Activated CD4-positive, alpha-beta T cell treated with anti-CD3 and anti-CD28 coated beads for 36 hours (primary cell): ENCODE measurements at places on chromosomes 13 and 19.

DNA sequence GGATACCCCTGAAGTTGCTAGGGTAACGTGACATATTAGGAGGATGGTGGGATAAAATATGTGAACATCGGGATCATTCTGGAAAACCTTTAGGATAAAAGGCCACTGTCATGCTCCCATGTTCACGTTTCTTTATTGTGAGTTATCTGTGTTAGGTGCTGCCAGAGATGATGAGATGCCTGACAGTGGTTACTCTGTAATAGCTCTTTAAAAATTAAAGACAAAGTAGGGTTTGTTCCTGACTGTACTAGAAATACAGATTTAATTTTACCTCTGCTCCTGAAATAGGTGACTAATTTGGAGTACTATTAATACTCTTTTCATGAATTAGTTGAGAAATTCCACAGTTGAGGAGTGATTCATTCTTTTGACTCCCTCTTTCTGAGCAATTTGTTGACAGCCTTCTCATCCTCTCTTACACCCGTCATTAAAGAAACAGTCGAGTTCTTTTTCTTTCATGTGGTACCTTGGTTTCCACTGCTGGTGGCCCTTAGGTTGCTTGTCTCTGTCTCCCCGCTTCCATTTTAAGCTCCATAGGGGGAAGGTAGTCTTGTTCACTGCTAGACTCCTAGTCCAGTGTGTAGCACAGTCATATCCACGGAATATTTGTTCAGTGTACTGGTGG, 28.4 kb downstream of the SAE1 start:
- DNase-seq, result peak; percentile 60

GRCh38 chr19:1811942-1812425, at the start of gene ATP8B3:
Gene ATP8B3 (minus strand): TSS chr19:1812276. CDS start chr19:1811736, 540 bp downstream.
- DNase-seq, result no peak

- no peak for DNase-seq
Measured at GRCh38 chr13:106230450-106230849, 305.0 kb downstream of the EFNB2 start.

DNA sequence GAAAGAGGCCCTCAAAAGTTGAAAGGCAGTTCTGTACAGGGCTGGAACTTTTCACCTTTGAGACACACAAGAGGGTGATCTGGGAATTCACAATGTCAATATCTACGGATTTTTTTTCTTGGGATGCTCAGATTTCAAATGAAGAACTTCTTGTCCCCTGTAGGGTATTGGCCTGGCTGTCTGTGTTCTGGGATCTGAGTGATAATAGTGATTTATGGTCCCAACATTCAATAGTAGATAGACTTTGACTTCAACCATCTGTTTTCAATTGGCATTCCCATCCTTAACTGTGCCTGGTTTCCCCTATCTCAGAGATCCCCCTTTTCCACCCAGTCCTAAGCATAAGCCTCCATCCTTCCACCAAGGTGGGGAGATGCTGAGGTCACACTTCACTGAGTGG, 274.1 kb downstream of the COG6 start:
- no peak for DNase-seq

DNA sequence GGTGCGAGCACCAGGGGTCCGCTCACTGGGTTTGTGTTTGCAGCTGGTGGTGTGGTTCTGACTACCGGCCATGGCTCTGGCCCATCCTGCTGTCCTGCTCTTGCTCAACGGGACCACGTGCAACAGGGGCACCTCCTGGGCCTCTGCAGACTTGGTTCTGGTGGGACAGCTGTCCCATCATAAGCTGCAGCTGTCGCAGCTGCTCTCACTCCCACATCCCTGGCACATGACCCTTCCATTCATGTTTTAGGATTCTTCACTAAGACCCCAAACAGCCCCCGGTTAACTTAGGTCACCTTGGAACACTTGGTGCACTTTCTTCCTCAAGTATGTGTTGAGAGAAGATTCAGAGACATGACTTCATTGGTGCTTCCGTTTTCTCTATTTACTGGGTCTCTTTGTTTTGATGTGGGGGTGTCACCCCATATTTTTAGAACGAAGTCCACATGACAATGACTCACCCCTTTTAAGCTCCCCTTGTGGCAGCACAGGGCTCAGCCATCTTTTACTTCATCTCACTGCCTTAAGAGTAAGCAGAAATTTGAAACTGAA, 68.4 kb upstream of the ARHGEF7 start:
- DNase-seq, result no peak

- peak; percentile 77 for DNase-seq
Measured at GRCh38 chr19:18119717-18120105, 22.1 kb downstream of the MAST3 start.

DNA sequence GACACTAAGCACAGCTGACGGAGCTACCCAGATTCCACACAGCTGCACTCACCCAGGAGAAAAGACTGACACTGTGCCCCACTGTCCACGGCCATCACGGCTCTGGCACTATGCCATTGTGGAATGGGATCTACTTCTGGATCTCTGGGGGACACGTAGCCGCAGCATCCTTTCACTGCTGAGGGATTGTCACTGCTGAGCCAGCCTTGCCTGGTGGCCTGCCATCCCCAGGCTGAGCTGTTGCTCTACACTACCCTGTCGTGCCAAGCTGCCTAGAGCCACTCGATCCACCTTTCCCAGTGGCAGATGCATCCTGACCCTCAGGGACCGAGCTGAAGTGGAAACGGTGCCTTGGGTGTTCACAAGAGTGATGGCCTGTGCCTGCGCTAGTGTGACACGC, 5.0 kb upstream of the LILRB5 start:
- no peak for DNase-seq

- peak; percentile 68 for DNase-seq
Measured at GRCh38 chr13:38872693-38873092, 117.9 kb downstream of the STOML3 start.

- no peak for DNase-seq
Measured at GRCh38 chr19:36918090-36918489, 2.0 kb downstream of the ZNF568 start.

DNA sequence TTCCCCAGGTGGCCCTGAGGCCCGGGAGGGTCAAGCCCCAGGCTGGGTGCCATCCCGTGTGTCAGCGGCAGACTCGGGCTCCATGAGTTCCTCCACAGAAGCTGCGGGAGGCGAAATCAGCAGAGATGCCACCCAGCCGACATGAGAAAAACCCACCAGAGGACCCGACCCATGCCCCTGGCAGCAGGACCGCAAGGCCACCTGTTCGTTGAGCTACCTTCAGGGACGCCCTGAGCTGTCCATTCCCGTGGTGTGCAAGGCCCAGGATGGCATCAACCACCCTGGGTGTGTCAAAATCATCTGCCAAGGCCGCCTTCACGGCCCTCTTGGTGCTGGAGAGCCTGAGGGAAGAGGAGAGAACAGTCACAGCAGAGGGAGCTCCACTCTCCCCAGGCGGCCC, 30.4 kb downstream of the NAXD start:
- no peak for DNase-seq

DNA sequence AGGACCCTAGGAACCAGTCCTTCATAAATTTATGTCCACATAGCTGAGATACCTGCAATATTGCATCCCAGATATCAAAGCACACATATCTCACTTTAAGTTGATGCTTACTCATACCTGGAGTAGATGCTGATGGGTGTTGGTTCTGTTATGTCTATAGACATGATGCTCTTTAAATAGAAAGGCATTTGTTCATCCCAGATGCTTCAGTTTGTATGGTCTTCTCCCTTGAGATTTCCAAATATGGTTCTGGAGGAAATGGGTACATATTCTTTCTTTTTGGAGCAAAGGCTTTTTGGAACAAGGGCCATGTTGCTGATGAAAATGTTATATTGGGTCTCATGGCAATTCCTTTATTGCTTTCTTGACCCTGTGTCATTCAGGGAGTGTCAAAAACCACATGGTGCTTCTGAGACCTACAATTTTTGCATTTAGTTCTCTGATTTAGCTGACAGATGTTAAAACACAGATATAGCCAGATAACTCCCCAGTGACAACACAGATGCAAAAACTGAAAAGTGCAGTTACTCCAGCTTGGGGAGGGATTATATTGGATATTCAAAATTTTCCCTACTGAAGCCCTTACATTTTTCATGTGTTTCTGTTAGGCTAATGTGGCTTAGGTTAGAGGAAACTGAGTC, 211.4 kb downstream of the KCNRG start:
- no peak for DNase-seq

- DNase-seq, result peak; percentile 39
Measured at GRCh38 chr19:18593367-18594095, 4.9 kb downstream of the REX1BD start.

GRCh38 chr19:39942366-39942730, 7.9 kb upstream of the FCGBP start:
- DNase-seq, result no peak

GRCh38 chr19:45645631-45646344, 6.6 kb upstream of the EML2 start:
- DNase-seq, result peak; percentile 90

DNA sequence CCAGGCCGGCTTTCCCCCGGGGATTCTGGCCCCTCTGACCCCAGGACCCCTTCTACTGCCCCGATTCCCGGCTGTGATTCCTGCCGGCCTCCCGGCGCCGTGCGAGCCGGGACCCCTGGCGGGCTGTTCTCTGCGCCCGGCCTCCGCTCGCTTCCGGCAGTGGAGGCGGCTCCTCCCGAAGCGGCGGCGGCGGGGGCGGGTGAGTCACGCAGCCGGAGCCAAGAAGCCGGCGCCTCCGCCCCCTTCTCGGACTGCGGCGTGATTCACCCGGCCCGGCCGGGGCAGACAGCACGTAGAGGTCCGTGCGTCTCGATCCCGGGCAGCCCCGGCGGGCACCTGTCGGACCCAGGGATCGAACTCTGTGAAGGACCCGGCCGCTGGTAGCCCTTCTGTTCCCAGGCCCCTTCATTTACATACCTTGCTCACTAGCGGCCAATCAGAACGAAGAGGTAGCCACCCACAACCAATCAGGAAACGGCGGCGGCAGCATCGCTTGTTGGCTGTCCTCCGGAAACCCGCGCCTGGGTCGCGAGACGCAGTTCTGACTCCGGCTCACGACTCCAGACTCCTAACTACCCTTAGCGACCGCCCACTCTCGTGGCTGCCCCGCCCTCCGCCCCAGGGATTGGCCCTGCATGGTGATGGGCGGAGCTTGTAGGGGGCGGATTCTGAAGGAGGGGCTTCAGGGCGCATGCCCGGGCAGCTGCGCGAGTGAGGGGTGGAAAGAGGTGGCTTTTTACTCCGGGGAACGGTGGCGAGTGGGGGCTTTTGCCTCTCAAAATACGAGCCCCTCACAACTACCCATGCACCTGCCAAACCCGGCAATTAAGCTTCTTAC, at the start of gene SERTAD1:
Gene SERTAD1, minus strand, starts transcription at position 543 of the 838 bp plus-strand sequence. CDS start 2,446 bp downstream, outside the sequence.
- peak; percentile 100 for DNase-seq

DNA sequence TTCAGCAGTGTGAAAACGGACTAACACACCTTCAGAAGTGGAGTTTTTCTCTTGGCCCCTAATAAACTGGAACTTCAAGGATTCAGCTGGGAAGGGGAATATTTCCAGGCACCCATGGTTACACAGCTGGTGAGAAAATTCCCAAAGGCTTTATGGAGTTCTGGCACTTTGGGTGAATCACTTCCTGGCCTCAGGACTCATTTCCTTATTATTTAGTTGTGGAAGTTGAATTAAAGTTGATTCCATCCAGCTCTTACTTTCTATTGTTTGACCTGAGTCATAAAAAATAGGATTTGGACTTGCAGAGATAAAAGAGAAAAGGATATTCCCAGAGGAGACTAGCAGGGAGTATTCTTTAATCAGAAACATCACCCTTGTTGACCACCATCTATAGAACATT, 882.1 kb downstream of the UQCRFS1 start:
- no peak for DNase-seq
